ENCODE measurements at places on chromosomes 1 and 21. TPM values are rescaled to one million over a fixed set of nuclear protein-coding genes. Genes with fewer than 3 reads are reported as not detected.

Gene RIPPLY3
- not detected for total RNA-seq

Gene UBE2U
- not detected for total RNA-seq

Gene CR1L
- not detected for total RNA-seq

Gene PLA2G4A
- 18.4 TPM for total RNA-seq

Gene PRAMEF17
- not detected for total RNA-seq

Gene FCGR3A
- total RNA-seq: 64.2 TPM

Gene LEMD1
- total RNA-seq: not detected

Gene AADACL4
- total RNA-seq: not detected

Gene ATP1A4
- not detected for total RNA-seq

Gene ECM1
- 51.9 TPM for total RNA-seq

Gene PEAR1
- 14.6 TPM for total RNA-seq

Gene MED8
- total RNA-seq: 27.0 TPM

Gene CRB1
- 0.14 TPM for total RNA-seq

Gene PPIAL4G
- not detected for total RNA-seq

Gene SLC44A3
- 10.9 TPM for total RNA-seq

Gene FCRL1
- total RNA-seq: 0.29 TPM

Gene CA6
- total RNA-seq: not detected

Gene AMPD1
- not detected for total RNA-seq

Gene KCNE2
- total RNA-seq: not detected

Gene HES5
- total RNA-seq: 0.32 TPM

Gene HORMAD1
- 0.65 TPM for total RNA-seq

Gene TMPRSS15
- total RNA-seq: not detected

Gene ERVH48-1
- not detected for total RNA-seq

Gene IFI44L
- 36.4 TPM for total RNA-seq

Gene GPX7
- 8.1 TPM for total RNA-seq

Gene EXOC8
- 12.5 TPM for total RNA-seq

Gene AMY1B
- not detected for total RNA-seq

Gene CACNA1S
- total RNA-seq: 0.05 TPM

Gene PARK7
- total RNA-seq: 192 TPM

Gene LYPD8
- not detected for total RNA-seq

Gene CELA2B
- not detected for total RNA-seq

Gene OR2T3
- not detected for total RNA-seq

Gene MPL
- total RNA-seq: not detected
